ENCODE measurements at places on chromosomes 16 and 17. TPM values are rescaled to one million over a fixed set of nuclear protein-coding genes. Genes with fewer than 3 reads are reported as not detected.

GRCh38 chr16:89489040-89489897 lies 1.1 kb downstream of the ANKRD11 start:
- DNase-seq: peak; percentile 95

The PRSS21 gene
- total RNA-seq: not detected

GRCh38 chr16:57759541-57760356 lies 24.2 kb downstream of the KATNB1 start:
- no peak for DNase-seq

The ALDOA gene
- total RNA-seq: 3,626 TPM

The PRAC2 gene
- not detected for total RNA-seq

DNA sequence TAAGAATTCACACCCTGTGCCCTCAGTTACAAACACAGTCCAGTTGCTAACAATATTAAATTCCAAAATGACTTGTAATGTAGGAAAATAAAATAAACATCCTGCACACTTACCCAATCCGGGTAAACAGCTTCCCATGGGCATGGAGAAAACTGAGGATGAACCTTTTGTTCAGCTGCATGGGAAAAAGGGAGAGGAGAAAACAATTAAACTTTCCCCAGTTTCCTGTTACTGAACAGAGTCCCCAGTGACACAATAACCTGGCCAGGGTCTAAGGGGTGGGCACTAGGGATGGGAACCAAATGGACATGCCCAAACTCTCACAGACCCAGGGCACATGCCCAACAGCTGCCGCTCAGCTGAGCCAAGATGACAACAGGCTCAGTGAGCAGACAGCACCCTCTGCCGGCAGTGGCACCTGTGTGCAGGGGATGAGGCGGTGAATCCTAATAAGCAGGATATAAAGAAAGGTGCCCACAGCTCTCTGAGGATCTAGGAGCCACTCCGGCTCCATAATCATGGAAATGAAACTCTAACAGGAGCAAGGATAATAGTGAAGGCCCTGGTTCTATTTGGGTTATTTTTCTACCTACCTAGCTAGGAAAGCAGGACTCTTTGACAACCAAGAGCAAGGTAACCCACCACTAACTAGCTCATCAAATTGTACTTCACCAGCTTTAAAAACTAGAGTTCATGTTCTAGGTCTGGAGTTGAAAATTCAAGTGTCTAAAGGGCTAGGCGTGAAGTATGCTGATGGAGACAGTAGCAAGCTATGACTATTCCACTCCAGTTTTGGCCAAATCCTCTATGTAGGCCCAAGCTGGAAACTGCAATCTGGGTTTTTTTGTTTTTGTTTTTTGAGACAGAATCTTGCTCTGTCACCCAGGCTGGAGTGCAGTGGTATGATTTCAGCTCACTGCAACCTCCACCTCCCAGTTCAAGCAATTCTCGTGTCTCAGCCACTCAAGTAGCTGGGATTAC lies 58.8 kb downstream of the SMG6 start:
- DNase-seq: peak; percentile 95

DNA sequence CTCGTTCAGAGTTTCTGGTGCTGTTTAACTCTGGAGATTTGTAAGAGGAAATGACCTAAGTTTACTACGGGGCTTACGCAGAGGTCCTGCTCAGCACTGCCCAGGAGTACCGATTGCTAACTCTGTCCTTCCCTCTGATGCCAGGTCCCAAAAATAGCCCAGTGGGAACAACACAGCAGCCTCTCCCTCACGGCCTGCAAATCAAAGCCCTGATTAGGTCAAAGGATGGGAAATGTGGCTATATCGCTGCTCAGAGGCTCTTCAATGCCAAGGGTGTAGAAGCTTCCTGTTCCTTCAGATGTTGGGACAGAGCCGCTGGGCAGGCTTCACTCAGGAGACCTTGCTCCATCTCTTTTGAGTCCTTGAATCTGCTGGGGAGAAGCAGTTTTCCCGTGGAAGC lies 174.2 kb upstream of the KCNJ16 start:
- DNase-seq: peak; percentile 66

- DNase-seq: no peak
Measured at GRCh38 chr16:53805752-53806151, 101.8 kb downstream of the FTO start.

- no peak for DNase-seq
Measured at GRCh38 chr17:57114085-57114673, 29.1 kb downstream of the AKAP1 start.

DNA sequence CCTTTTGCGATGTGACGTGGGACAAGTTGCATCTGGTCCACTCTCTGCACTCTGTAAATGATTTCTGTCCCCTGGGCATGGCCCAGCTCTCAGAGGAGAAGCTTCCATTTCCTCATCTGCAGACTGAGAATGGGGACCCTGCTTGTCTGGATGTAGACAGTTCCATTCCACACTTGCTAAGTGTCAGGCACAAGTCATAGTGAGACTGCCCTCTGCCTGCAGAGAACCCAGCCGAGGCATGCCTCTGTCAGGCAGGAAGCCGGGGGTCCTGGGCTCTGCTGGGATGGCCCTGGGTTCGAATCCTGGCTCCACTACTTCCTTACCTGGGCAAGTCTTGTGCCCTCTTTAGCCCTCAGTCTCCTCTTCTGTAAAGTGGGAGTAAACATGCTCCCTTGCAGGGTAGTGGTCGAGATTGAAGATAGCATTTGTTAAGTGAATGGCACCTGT lies 4.1 kb downstream of the MAP2K3 start:
- DNase-seq: no peak

GRCh38 chr16:56950455-56950854 lies 11.3 kb upstream of the CETP start:
- no peak for DNase-seq

The SLC13A2 gene
- not detected for total RNA-seq

GRCh38 chr16:57769541-57770145 lies 32.6 kb downstream of the KIFC3 start:
- DNase-seq: no peak

The DCTPP1 gene
- total RNA-seq: 18.7 TPM

- DNase-seq: no peak
Measured at GRCh38 chr17:75308732-75309629, 19.7 kb upstream of the SLC25A19 start.

The TBX21 gene
- 0.39 TPM for total RNA-seq

DNA sequence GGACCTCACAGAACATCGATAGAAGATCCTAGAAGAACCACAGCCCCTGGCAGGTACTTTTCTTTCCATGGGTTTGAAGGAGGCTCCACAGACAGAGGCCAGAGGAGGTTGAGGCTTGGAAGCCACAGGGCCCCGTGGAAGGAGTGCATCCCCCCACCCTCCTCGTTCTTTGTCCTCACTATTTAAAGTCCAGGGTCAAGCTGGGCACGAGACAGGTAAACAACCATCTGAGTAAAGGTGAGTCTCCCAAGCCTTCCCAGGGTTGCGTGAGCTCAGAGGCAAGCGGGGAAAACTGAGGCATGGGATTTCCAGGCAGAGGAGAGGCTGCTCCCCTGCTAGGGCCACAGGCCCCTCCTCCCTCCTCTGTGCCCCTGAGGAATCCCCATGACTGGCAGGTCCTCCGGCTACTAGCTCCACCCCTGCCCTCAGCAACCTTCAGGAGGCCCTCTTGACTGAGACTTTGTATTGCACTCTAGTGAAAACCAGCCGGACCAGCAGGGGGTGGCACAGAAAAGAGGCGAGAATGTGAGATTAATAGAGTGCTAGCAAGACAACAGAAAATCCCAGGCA lies 927 bp upstream of the SULT1A2 start:
- DNase-seq: no peak

- DNase-seq: no peak
Measured at GRCh38 chr17:4845118-4845517, 12.0 kb downstream of the MINK1 start.

The DNAH2 gene
- total RNA-seq: not detected

- DNase-seq: no peak
Measured at GRCh38 chr17:80421381-80422090, 6.6 kb downstream of the ENDOV start.

The KRT40 gene
- not detected for total RNA-seq

DNA sequence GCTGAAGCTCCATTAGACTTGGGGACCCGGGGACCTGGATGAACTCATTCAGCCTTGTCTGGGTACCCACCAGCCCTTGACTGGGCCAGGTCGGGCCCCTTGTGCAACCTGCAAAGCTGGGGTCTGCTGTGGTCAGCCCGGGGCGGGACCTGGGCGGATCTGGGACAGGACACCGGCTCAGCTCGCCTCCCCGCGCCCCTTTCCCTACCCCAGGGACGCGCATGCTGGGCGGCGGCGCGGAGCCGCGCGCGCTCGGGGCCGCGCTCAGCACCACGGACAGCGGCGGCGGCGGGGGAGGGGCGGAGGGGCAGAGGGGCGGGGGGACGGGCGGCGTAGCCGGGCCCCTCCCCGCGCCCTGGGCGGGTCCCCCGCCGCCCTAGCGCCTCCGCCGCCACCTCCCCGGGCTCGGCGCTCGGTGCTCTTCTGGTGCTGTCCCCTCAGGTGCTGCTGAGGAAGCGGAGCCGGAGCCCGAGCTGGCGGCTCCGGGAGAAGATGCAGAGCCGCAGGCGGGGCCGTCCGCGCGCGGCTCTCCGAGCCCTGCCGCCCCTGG lies 7.4 kb downstream of the ACD start:
- no peak for DNase-seq

DNA sequence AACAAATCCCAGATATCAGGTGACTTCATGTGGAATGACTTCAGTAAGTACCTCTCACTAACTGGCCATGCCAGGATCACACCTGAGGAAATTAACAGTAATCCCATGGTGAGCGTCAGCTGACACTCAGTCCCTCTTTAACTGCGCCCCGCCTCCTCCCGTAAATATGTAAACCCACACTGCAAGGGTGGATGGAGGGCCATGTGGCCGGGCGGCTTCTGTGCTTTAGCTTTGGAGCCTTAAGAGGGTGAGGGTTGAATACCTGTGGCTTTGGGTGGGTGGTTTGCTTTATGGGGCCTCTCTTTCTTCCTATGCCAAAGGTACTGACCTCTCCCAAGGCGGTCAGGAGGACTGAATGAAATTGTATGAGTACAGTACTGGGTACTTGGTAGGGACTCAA lies 141.7 kb downstream of the MRM1 start:
- no peak for DNase-seq

- no peak for DNase-seq
Measured at GRCh38 chr17:79789943-79790804, 6.7 kb downstream of the CBX8 start.

GRCh38 chr16:89216315-89217137 lies 977 bp upstream of the ZNF778 start:
- DNase-seq: peak; percentile 86

GRCh38 chr17:82396601-82397435 lies 21.3 kb upstream of the HEXD start:
- no peak for DNase-seq

DNA sequence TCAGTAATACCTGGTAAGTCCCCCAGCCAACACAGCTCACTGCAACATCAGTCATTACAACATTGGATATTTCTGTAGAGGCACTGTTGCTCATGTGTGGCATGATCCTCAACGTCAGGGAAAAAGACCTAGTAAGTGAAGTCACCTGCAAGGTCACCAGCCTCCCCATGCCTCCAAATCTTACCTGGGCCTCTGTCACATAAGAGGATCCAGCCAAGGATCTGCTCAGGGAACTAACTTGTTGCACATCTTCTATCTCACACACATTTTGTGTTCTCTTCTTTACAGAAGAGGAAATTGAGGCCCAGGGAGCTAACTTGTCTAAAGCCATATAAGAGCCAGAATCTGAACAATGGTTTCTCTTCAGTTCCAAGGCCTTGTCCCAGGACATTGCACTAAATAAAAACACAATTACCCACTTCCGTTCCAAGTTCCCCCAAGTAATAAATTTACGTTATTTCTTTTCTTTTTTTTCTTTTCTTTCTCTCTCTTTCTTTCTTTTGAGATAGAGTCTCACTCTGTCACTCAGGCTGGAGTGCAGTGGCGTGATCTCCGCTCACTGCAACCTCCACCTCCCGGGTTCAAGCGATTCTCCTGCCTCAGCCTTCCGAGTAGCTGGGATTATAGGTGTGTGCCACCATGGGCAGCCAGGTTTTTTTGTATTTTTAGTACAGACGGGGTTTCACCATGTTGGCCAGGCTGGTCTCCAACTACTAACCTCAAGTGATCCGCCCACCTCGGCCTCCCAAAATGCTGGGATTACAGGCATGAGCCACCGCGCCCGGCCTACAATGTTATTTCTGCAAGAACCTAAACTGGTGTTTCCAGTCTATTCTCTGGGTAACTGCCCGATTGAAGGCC lies 1.3 kb downstream of the SHMT1 start:
- no peak for DNase-seq

DNA sequence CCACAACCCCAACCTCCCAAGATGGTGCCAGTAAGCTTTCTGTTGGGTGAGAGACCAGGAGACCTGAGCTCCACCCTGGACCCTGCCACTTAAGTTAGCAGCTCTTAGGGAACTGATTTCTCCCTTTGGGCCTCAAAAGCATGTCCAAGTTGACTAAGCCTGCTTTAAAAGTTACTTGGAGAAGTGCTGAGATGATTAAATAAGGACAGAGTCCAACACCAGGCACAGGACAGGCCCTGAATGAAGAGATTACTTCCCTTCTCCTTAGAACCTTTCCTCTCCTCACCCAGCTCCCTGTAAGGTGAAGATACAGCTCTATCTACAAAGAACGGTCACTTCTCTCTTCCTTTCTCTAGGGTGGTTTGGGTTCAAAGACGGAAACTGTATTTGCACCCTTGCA lies 162.6 kb downstream of the XYLT1 start:
- DNase-seq: no peak

Data from right atrium auricular region (tissue), 2 donors.